ENCODE measurements at places on chromosomes 6 and 20. TPM values are rescaled to one million over a fixed set of nuclear protein-coding genes. Genes with fewer than 3 reads are reported as not detected.

Gene NHLRC1
- 1.2 TPM for total RNA-seq

Gene PACRG
- total RNA-seq = 5.5 TPM

Gene PRICKLE4
- 2.4 TPM for total RNA-seq

Gene MLN
- total RNA-seq = not detected

Gene L3MBTL1
- total RNA-seq = 10.1 TPM

Gene RAET1G
- 0.79 TPM for total RNA-seq

Gene CD24
- 97.1 TPM for total RNA-seq

Gene ME1
- total RNA-seq = 11.4 TPM

Gene POPDC3
- 5.2 TPM for total RNA-seq

Gene PHACTR3
- total RNA-seq = 6.9 TPM

Gene PRSS35
- total RNA-seq = 4.4 TPM

Gene CST7
- 9.4 TPM for total RNA-seq

Gene ATP6V1G2
- 1.4 TPM for total RNA-seq

Gene RNF217
- total RNA-seq = 26.0 TPM

Gene MYCT1
- 16.3 TPM for total RNA-seq

Gene GSTA2
- total RNA-seq = not detected

Gene BEND3
- total RNA-seq = 1.6 TPM

Gene IL17A
- not detected for total RNA-seq
